GM18507 (cell line): ENCODE measurements at places on chromosomes 12 and 14.

GRCh38 chr12:49880756-49881414 lies 22.8 kb downstream of the FAIM2 start:
- DNase-seq: no peak

- no peak for DNase-seq
Observed at GRCh38 chr12:91874086-91874865, 271.4 kb downstream of the BTG1 start.

DNA sequence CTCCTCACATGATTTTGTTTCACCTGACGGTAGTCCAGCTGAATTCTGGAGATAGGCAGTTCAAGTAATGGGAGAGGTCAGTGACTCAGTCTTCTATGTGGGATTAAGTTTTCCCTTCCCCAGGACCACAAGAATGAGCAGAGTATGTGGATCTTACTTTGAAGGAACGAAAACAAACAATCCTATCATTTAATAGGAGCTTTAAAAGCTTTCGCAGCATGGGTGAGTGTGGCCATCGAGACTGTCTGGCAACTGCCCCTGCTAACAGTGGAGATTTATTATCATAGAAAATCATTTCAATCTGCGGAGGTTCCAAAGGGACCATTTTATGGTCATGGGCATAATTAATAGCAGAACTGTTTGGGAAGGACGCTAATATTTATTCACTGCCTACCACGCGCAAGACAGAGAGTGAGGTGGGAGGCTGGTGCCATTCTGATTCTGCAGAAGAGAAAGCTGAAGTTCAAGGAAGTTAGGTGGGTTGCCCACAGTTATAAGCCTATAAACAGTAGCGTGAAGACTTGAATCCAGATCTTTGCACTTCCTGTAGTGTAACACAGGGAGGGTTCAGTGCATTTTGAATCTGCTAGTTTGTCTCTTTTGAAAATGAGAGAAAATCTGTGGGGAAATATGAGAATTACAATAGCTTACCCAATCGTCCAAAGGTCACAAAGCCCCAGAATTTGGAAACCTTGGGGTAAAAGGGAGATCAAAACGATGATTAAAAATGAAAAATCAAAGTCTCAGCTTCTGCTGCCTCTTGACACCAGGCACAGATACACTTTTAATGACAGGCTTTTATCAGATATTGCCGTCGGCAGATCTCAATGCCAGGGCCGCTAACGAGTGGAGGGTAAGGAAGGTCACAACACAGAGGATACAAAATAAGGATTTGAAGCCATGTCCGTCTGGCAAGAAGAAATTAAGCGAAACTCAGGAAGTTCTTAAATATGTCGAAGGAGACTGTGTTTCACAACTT lies 209.6 kb downstream of the CRADD start:
- no peak for DNase-seq

- no peak for DNase-seq
Observed at GRCh38 chr12:97182769-97183168, 275.7 kb downstream of the NEDD1 start.

DNA sequence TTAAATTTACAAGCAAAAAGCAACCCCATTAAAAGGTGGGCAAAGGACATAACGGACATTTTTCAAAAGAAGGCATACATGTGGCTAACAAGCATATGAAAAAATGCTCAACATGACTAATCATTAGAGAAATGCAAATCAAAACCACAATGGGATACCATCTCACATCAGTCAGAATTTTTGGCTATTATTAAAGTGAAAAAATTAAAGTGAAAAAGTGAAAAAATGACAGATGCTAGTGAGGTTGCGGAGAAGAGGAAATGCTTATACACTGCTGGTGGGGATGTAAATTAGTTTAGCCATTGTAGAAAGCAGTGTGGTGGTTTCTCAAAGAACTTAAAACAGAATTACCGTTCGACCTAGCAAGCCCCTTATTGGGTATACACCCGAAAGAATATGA lies 7.9 kb downstream of the OTOGL start:
- DNase-seq: no peak

- no peak for DNase-seq
Observed at GRCh38 chr12:107320929-107321631, 227.7 kb upstream of the CRY1 start.

DNA sequence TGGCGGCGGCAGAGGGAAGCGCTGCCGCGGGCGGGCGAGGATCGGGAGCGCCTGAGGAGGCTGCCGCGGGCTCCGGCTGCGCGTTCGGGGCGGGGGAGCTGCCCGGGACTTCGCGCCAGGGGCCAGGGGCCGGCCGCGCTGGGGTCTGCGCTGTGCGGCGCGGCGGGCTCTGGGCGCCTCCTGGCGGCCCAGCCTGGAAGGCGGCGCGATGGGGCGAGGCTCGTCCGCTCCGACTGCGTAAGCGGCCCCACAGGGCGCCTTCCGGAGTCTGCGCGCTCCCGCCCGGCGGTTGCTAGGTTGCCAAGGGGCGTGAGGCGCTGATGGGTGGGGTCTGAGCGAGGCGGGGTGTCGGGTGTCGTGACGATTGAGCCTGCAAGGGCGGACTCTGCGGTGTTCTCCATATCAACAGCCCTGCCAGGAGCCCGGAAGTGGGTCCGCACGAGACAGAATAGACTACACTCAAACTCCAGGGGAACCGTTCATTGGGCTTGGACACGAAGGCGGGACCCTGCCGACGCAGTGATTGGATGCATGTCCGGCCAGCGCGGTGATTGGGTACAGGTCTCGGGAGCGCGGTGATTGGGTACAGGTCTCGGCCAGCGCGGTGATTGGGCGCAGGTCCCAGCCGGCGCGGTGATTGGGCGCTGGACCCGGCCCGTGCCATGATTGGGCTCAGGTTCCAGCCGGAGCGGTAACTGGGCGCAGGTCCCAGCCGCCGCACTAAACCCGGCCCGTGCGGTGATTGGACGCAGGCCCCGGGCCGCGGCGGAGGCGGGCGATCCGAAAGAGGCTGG lies at the start of gene TEDC1:
Gene TEDC1 (plus strand): TSS at position 675 of the 794 bp plus-strand sequence. CDS start 130 bp downstream, outside the sequence.
- DNase-seq: peak; percentile 88

DNA sequence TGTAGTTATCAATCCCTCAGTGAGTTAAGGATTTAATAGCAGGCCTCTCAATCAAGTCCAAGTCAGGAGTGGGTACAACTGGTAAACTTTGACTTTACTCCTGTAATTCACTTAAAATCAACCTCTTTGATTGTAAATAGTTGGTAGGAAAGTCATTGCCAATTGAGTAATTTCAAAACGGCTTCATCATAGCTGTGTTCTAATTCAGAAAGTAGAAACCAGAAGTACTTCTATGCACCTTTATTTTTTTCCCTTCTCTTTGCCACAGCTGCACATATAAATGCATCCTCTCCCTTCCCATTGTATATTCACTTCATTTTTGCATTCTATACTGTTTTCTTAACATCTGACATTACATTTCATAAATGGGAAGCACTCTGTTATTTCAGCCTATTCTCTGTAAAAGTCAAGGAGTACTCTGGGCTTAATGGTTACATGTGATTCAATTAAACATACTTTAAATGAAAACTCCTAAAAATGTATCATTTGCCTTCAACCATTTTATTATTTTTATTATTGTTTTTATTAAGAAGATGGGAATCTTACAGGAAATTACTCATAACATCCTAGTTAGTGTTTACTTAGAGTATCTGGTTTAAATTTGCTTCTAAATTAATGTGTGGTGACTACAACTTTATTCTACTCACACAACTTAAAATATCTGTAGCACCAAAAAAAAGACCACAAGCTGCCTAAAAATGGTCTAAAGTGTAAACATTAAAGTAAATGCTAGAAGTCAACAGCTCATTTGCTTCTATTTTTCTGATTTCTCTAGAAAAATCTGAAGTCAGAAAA lies 171.2 kb downstream of the CEP128 start:
- DNase-seq: no peak

DNA sequence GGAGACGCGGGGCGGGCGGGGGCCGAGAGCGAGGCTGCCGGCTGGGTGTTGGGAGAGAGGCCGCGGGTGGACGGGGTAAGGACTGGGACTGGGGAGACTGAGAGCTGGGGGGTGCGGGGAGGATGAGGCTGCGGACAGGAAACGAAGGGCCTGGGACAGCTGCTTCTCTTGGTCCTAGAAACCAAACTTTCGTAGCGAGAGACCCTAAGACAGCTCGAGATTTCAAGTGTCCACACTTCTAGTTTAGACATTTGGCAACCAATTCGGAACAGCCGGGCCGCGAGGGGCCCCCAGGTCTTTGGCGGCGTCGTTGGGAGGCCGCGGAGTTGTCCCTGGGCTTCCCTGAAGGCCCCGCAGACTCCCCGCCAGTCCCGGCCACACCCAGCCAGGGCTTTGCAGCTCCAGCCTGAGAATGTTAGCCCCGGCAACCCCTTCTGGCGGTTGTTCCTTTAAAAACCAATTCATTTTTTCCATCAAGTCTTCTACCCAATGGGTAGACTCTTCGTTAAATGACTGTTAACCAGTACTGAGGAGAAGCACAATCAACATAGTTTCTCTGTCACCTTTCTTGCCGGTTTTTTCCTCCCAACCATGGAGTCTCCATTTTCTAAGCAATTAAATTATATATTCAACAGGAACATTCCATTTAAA lies 11.5 kb downstream of the NKX2-1 start:
- DNase-seq: no peak

DNA sequence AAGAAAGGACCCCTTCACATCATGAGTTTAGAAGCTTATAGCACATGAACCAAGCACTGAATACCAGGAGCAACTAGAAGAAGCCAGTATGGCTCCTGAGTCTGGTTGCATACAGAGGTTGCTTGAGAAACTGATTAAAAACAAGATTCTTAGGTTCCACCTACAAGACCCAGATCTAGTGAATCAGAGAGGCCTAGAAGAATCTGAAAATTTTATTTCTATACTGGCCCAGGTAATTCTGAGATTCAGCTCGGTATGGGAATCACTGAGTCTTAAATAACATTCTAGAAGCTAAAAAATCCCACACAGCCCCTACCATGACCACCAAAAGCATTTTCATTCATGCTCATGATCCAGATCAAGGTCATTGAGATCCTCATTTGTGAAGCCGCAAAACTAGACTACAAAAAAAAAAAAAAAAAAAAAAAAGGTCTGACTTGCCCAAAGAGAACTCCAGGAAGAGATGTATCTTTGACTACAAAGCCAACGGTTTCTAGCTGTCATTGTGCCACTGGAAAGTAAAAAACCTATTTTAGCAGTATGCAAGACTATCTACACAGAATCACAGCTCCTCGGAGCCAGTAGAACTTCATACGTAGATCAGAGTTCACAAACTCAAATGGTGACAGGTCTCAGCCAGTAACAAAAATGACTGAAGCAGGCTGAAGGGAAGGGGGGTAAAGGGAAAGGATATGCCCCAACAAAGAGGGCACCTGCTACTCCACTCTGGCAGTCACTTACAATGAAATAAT lies 168.4 kb upstream of the EGLN3 start:
- no peak for DNase-seq

DNA sequence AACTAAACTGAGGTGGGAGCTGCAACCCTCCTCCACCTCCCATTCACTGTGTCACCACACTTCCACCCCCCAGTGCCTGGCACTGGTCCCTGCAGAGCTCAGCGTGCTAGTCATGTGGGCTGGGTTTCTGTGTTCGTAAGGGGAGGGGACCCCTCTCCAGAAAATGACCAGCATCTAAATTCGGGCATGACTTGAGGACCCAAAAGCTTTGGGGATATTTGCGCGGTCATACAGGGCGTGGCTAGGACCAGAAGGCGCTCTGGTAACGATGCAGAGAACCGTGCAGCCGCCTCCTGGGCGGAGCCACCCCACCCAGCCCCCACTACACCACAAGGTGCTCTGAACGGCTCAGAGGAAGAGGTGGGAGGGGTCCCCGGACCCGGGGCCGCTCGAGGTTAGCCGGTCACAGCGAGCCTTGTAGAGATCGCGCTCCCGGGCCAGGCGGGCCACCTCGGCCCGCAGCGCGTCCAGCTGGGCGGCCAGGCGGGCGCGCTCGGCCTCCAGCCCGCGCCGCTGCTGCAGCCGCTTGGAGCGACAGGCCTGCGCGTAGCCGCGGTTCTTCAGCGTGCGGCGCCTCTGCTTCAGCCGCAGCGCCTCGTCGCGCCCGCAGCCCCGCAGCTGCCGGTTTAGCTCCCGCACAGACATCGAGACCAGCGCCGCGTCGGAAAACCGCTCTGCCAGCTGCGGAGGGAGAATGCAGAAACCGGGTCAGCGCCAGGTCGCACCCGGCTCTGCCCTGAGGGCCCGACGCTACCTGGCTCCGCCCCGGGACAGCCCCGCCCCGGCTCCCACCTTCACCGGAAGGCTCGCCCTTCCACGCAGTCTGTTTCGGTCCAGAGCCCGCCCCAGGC lies 9.8 kb downstream of the CPNE6 start:
- DNase-seq: peak; percentile 77

DNA sequence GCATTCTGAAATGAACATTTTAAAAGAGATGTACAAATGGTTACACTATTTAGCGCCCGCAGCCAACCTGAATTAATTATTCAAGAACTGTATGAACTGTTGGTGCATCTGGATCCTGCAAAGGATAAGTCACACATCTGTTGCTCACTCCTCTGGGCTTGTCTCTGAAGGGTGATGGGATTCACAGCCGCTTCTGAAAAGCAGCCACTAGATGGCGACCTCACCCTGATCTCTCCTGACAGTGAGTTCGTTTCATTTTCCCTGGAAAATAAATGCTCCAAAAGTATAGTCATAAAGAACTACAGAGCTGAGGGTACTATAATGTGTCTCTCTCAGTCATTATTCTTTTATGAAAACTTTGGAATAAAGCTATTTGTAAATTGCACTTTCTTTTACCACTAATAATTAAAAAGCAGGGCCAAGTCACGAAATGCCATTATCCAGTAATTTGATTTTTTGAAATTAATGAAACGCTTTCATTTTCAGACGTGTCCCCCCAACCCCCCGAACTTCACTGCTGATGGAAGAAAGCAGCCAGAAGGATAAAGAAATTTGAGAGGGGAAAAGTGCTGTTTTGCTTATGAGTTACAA lies 789.6 kb downstream of the NRXN3 start:
- DNase-seq: peak; percentile 4

DNA sequence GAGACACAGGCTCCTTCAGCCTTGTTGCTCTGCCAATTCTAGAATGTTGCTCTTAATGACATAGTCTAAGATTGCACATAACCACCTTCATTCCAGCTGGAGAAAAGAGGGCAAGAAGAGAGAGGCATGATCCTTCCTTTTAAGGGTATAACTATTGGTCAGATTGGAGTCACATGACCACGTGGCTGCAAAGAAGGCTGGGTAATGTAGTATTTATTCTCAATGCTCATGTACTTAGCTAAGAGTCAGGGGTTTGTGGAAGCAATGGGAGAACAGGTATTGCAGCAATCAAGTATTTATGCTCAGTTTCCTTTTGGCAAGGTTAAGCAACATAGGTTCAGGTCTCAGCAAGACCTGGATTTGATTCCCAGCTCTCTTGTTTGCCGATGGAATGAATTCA lies 298.8 kb upstream of the TBX3 start:
- DNase-seq: no peak

- DNase-seq: no peak
Observed at GRCh38 chr14:61489932-61490331, 168.6 kb downstream of the PRKCH start.

DNA sequence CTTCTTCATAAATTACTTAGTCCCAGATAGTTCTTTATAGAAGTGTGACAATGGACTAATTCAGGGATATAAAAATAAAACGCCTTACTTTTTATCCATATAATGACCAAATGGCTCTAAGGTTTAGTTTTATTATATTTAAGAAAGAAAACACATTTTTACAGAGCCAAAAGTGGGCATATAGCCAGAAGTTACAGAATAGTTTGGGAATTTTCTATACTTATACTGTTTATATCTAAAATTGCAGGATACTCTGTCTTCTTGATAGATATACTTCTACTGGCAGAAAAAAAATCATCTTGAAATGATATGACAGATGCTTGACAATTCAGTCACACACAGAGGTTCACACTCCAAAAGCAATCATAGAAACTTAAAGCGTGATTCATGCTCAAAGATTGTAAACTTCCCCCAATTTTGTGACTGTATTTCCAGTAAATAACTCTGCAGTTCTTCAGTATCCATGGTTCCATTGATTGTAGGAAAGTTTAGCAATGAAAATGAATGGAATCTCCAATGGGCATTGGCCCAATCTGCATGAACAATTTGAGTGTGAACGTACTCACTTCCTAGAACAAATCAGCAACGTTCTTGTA lies 307.8 kb downstream of the NOVA1 start:
- DNase-seq: no peak
